HCT116 (cell line): ENCODE measurements at places on chromosomes 16 and 17.

- no peak for DNase-seq
Observed at GRCh38 chr17:82657926-82658325, 9.7 kb upstream of the WDR45B start.

GRCh38 chr17:8038954-8039610, at the start of gene ALOX15B:
TSS of gene ALOX15B (plus strand) at chr17:8039059. CDS start at chr17:8039156, 97 bp downstream.
- no peak for DNase-seq

GRCh38 chr17:73521376-73521775, 122.9 kb downstream of the SDK2 start:
- no peak for DNase-seq

GRCh38 chr16:29254676-29255495, 151.6 kb downstream of the NPIPB11 start:
- DNase-seq = no peak

GRCh38 chr17:80673152-80673920, 128.7 kb downstream of the RPTOR start:
- DNase-seq = no peak

DNA sequence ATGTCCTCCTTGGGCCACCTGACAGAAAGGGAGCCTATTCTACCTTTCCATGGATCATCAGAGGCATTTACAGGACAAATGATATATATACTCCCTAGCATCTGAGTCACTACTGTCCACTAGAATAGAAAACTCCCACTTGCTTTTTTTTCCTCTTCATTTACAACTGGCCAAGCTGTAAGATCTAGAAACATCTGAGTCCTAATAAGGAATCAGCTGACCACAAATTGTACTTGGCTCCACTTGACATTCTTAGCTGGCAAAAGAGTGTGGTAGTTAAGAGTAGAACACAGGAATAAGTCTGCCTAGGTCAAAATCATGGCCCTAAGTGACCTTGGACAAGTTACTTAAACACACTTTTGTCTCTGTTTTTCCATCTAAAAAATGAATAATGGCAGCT, 5.2 kb downstream of the RUSF1 start:
- no peak for DNase-seq

- DNase-seq = no peak
Observed at GRCh38 chr17:67666028-67666427, 51.7 kb upstream of the NOL11 start.

DNA sequence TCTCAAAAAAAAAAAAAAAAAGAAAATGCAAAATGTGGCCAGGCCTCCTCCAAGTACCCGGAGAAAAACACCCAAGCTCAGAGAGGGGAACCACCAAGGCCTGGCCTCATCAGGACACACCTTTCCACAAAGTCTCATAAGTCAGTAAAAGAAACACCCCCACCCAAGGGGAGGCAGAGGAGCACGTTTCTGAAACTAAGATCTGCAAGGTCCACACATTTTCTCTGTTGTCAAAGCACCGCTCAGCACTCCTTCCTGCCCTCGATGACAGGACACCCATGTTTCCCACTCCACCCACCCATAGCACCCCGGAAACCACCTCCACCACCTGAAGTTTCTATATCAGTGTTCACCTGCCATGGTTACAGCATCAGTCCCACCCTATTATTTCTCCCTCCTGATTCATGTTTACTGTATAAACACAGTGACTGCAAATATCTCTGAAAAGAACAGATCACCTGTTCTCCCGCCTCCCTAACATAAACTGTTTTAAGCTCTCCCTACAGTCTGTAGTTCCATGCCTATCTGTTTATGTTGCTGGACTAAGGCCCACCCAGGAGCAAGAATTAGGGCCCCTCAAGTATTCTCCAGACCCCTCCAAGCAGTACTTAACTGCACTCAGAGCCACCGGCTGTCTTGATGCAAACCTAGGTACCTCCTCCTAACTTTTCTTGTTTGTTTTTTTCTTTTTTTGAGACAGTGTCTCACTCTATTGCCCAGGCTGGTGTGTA, 2.0 kb downstream of the CORO7 start:
- DNase-seq = no peak

DNA sequence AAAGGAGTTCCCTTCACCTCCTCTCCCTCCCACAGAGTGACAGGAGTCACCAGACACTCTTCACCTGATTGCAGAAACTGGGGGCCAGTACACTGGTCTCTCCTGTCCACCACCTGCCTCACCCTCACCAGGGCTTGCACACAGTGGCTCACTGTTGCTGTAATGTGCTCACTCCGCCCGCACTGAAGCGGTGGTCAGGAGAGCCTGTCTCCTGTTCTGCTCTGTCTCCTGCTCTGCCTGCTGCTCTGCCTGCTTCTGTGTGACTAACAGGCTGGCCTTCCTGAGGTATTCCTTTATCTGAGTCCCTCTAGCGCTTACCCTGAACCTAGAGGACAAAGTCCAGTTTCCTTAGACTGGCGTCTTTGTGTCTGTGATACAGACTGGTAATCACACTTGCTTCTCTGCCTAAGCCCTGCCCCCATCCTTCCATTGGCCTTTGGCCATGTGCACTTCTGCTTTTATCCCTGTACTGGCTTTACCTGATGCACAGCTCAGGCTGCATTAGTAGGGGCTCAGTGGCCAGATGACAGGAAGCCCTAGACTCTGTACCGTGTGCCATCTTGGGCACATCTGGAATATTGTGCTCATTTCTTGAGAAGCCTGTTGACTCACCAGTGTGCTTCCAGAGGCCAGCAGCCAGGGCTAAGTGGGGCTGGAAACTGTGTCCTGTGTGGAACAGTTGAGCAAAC, 13.3 kb downstream of the PROCA1 start:
- no peak for DNase-seq

DNA sequence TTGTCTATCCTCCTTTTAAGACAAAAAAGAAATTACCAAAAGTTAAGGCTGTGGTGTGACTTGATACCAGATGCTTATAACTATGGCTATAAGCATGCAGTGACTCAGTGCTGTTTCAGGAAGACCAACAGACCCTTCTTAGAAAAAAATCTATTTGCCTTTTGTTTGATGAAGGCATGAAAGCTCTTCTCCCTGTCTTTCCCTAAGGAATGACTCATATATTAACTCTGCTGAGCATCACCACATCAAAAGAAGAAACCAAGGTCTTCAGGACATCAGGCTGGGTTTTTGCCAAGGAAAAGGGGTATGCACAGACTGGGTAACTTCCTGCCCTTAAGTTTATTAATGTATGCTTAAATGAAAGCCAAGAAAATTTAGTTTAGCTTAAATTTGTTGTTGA, 47.1 kb downstream of the VMP1 start:
- DNase-seq = peak; percentile 99

GRCh38 chr17:62793919-62794665, 14.0 kb downstream of the MARCHF10 start:
- no peak for DNase-seq

DNA sequence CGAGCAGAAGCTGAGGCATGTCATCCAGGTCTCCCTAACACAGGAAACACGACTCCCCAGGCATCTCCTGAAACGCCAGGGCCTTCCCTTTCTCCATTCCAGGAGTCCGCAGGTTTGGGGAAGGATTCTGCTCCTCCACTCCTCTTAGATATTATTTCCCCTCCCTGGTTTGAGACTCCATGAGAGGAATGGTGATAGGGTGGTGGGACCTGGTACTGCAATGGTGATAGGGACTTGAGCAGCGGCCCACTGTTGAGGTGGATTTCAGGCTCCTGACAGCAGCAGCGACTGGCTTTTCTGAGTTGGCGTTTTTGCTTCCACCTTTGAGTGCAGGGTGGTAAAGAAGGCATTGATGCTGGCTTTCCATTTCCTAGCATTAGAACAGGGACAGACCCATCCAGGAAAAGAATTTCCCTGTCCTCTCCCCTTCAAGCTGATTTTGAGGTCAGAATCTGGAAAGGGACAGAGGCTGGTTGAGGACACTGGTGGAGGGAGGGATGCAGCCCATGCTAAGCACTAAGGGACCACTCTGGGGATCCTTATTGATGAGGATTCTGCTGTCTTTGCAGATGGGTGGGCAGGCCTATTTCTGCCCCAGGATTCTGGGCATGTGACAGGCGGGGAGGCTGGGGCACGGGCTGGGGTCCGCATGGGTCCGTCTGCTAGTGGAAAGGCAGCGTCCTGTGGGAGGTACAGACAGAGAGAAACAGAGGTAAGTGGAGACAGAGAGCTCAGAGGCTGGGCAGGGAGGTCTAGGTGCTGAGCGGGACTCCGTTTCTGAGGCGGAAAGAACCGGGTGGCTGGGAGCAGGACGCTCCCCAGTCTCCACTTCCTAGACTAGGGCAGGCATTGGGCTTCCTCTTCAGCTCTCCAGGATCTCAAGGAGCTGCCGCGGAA, 1.3 kb upstream of the TBX4 start:
- no peak for DNase-seq

DNA sequence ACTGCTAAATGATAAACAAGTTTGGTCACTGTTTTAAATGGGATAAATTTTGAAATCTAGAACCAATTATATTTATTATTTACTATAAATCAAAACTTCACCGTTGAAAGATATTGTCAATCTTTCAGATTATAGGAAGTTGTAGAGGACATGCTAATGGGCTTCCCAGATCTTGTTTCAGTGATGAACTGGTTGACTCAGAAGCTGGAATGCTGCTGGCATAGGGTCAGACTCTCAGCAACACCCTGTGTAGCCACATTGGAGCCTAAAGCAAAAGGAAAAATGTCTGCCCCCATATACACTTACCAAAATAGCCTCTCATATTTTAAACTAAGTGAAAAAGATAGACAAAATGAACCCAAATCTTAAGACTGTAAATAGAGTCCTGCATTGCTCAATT, 916.9 kb upstream of the SOX9 start:
- DNase-seq = no peak

GRCh38 chr17:77489893-77490255, 349.1 kb downstream of the SEC14L1 start:
- DNase-seq = no peak

DNA sequence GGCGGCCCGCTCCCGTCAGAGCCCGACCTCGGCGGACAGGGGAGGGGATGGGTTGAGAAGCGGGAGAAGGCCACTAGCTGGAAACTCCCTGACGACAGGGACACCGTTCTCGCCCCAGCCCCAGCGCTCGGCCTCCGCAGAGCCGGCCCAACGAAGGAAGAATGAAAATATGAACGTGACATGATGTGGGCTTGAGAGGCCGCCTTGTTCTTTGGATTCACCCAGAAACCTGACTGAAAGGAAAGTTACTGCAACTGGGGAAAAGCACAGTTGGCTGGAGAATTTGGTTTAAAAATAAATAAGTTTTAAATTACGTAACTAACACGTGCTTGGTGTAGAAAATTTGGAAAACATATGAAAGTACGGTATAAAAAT, 21.1 kb downstream of the NPTX1 start:
- DNase-seq = peak; percentile 34

GRCh38 chr17:74761931-74762330, 13.5 kb downstream of the NHERF1 start:
- DNase-seq = no peak

GRCh38 chr17:56756536-56756935, 77.2 kb downstream of the C17orf67 start:
- DNase-seq = no peak

GRCh38 chr16:49747654-49748053, 108.3 kb downstream of the ZNF423 start:
- DNase-seq = no peak

DNA sequence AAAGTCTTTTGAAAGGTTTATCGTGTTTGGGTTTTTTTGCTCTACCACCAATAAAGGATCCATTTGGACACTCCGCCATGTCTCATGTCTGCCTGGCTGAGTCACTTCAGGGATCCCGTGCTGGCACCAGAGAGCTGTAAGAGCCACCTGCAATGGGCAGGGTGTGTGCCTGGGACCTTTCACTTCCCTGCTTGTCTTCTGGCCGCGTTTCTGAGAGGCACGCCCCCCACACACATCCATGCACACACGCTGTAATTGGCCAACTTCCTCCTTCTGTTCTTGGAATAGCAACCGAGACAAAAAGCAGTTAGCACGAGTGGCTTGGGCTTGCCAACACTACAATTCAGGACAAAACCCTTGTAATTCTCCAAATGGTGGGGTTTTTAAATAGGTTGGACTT, 9.8 kb upstream of the SOST start:
- DNase-seq = no peak

- DNase-seq = no peak
Observed at GRCh38 chr17:78993241-78993956, 13.7 kb upstream of the LGALS3BP start.

DNA sequence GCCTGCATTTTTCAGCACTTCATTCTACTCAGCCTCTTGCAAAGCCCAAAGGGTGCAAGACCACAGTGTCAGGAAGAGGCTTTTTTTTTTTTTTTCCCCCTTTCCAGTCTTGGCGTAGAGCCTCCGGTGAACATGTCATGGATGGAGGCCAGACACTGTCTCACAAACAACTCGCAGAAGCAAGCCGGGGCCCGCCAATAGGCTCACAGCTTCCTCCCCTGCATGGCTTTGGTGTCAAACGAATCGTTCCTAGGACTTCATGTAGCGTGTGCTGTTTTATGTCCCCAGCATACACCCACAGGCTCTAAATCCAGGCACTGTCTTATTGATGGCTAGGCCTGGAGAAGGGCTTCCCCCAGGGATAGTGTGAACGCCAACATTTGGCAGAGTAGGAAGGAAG, 457.7 kb upstream of the MAF start:
- DNase-seq = no peak

GRCh38 chr17:78407387-78408000, 29.0 kb downstream of the PGS1 start:
- no peak for DNase-seq
